Stimulated activated CD4-positive, alpha-beta T cell treated with anti-CD3 and anti-CD28 coated beads, Interleukin-1b, Interleukin-23, amount 100 ng/mL, for 4 hours (primary cell): ENCODE measurements at places on chromosomes 12 and 14.

DNA sequence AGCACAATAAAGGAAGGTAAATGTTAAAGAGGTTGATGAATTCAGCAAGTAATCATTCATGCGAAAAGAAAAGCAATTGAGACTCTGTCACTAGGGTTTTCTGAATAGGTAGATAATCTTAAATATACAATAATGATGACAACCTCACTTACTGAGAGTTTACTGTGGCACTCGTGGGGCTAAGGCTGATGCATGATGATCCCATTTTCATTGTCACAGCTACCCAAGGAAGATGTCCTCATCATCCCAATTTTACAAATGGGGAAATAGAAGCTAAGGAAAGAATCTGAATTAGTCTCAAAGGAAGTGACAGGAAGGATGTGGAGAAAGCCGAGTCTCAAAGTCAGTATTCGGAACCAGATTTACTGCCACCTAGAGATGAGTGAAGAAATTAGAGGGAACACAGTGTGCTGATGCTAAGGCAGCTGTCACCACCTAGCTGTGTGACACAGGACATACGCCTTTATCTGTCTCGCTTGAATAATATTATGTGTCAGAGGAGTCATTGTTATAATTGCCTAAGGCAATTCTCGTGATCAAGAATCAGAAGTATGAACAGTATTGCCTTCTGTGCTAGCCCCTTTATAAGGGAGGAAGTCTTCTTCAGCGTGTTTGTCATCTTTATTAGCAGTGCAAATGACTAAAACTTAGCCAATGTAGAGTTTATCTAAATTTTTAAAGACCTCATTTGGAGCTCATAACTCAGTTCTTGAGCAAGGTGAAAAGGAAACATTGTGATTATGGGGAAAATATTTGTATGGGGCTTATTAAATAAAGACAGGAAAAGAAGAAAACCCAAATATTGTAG lies 63.2 kb downstream of the ERGIC2 start:
- peak; percentile 5 for DNase-seq

DNA sequence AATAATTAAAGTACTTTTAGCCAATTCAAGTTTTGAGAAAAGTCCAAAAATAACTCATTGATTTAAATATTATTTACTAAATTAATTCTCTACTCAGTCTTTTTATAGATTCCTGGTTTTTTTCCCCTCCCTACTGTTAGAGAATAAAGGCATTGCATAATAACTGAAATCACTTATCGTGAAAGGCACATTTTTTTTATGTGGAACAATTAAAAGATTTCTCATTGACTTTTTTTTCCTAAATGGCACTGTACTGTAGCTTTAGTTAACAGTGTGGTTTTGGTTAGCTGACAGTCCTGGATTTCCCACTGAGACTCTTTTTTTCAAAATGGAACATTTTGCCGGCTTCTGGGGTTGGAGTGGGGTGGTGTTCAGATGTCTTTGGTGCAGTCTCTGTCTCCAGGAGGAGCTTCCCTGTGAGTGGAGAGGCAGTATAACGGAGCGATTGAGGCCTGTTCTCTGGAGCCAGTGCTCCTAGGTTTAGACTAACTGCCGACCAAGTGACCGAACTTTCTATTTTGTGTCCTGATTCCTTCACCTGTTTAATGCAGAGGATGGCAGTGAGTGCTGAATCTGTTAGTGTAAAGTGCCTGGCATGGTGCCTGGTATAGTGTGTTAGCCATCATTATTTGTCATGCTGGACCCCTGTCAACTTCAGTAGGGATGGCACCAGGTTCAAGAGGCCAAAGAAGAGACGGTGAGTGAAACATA lies 117.7 kb downstream of the ADCK1 start:
- no peak for DNase-seq

- no peak for DNase-seq
These were observed 17.1 kb downstream of the LRFN5 start for GRCh38 chr14:41623736-41624135.

- DNase-seq, result no peak
These were observed 15.7 kb upstream of the VSIG10 start for GRCh38 chr12:118119449-118119879.

- no peak for DNase-seq
These were observed 96.6 kb downstream of the APAF1 start for GRCh38 chr12:98741556-98742265.

DNA sequence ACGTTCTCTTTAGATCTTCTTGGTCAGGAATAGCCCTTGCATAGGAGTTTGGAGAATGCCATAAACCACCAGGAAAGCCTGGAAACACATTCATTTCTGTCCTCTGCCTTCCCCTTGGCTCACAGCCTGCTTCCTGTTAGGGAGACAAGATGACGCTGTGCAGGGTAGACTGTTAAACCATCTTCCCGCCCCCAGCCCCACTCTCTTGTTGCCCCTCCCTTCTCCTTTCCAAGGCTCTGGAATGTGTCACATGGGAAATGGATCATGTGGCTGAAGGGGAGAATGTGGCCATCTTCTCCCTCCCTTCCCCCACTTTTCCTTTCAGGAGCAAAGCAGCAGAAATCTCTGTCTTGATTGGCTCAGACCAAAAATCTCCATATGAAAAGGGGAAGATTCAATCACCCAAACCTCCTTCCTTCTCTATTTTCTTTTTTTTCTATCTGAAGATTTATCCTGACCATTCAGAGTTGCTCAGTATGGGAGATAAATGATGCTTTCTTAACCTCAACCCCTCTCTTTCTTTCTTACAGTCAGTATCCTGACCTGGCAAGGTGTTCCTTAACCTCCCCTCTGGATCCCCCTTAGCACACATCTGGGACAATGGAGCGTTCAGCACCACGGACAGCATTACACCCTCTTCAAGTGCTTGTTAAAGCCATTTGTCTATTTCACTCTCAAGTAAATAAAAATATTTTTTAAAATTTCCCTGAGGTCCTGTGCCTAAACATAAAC lies 11.4 kb downstream of the GPR19 start:
- no peak for DNase-seq

DNA sequence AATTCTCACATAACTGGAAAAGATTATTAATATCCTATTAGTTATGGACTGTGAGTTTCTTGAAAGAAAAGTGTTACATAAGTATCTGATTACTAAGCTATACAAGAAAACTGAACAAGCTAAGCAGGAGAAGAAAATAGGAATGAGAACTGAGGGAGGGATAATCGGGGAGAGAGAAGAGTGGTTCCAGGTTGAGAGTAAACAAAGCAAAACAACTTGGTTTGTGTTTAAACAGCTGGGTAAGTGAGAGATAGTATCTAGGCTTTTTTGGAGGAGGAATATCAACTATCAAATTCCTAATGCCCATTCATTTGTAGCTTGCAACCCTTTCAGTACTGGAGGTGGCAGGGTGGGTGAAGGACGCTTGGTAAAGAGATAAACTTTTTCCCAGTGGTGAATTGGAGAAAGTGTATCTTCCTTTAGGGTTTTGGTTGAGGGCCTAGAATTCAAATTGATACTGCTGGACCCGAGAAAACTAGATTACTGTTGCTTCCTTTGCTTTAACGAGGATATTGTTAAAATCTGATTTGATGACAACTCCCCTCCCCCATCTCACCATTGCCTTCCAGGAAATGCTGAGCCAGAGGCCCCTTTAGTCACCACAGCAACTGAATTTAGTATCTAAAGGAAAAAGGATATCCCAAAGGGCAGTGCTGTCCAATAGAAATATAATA lies 2.0 kb upstream of the SLC2A3 start:
- DNase-seq, result no peak
